ENCODE measurements at places on chromosomes 2 and 18.

GRCh38 chr2:42523341-42523740 is 29.6 kb upstream of the KCNG3 start:
- no peak for DNase-seq

- DNase-seq: no peak
These were observed 24.4 kb upstream of the AGFG1 start for GRCh38 chr2:227447606-227448005.

DNA sequence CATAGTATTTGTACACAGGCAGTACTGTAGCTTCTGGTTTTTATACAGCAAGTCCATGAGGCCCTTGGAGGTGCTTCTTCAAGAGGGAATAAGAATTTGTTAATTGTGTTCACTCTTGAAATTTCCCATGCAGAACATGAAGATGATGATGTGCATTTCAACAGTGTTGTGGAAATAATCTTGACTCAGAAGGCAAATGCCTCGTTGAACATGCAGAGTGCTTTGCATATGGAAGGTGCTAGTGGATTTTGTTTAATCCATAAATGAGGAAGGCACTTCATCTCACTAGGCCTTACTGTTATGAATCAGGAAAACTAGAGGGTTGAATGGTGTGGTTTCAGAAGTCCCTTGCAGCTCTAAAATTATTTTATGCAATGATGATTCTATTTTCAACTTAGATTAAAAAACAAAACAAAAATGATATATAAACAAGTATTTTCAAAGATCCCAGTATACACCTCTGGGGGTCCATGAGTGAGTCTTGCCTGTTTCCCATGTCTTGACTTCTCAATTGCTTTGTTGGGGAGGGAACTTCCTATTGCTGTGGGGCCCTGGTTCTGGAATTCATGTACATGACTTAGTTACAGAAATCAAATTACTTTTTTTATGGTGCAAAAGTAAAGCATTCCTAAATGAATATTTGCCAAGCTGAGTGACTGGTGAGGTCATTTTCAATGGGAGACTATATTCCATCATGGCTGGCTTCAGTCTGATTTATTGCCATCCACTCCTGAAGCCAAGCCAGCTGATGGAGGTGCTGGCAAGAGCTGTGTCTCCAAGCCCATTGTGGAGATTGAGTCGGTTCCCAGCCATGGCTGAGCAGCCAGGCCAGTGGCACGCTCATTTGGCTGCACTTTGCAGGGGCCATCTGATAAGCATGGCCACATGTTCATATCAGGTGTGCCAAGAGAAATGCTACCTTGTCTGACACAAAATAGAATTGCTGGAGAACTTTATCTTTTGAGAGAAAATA is 56.5 kb downstream of the MGAT5 start:
- no peak for DNase-seq

DNA sequence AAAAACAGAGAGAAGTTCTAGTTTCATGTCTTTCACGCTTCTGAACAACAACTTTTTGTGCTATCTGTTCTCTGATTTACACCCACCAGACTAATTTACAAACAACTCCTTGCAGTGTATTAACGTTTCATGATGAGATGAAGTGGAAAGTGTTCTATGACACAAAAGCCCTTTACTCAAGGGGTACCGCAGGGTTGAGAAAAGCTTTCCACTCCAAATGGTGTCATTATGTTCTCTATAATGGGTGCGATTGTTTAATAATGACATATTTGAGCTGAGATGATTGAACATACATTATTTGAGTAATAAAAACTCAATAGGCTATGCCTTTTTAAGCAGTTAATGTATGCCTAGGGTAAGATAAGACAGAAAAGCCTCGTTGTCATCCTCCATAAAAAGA is 76.3 kb downstream of the ACTR3 start:
- DNase-seq: no peak

- DNase-seq: peak; percentile 32
These were observed 95.4 kb downstream of the FHOD3 start for GRCh38 chr18:36392979-36393287.

Measured in muscle of leg (tissue), 16 donors.